ENCODE measurements at places on chromosomes 16 and 17.

GRCh38 chr16:57647136-57647875, 18.9 kb downstream of the ADGRG1 start:
- DNase-seq = no peak

GRCh38 chr16:88628512-88628974, 9.8 kb upstream of the IL17C start:
- DNase-seq = peak; percentile 22

DNA sequence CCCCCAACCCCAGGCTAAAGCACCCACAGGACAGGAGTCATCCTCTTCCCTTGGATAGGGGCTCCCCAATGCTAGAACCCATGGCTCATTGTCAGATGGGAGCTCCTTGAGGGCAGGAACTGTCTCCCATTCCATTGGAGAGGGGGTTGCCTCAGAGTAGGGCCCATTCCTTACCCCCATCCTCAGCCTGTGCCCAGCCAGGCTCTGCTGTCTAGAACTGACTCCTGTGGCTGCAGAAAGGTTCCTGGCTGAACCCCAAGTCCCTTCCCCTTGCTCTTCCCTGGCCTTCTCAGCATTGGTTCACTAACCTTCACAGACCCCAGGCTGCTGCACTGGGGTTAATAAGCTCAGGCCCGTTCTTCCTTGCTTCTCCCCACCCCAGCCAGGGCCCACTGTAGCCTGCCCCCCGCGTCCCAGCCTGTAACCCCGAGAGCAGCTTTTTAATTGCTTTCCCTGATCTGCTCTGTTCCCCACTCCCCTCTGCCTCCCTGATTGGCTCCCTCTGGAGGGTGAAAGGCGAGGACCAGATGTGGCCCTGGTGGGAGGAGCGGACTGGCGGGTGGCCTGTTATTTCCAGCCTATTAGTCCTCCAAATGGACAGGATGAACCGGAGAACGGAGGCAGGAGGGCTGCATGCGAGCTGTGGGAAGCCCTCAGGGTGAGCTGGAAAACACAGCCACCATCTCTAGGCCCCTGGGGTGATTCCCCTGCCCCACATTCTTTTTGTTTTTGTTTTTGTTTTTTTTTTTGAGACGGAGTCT, 6.0 kb upstream of the GFAP start:
- DNase-seq = no peak

DNA sequence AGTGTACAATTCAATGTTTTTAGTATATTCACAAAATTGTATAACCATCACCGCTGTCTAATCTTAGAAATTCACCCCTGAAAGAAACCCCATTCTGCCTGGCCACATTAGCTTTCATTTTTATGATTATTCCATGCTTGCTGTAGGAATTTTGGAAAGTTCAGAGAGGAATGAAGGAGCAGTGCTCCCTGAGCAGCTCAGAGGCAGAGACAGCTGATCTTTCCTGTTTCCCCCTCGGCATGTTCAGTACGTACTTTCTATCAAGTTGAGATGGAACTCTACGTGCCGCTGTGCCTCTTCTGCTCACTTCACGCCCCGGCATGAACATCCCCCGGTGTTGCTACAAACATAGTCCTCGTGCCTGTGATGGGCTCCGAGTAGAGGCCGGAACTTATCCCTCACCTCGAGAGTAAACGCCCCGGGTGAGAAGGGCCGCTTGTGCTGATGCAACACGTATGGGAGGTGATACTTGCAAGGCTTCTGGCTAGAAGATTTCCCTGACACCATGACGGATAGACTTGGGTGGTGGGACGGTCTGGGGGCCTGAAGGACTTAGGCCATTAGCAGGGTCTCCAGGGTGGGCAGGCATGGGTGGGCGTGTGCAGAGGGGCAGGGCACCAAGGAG, 79.2 kb upstream of the CIBAR2 start:
- DNase-seq = no peak

- no peak for DNase-seq
Observed at GRCh38 chr17:63973930-63974593, 1.3 kb upstream of the SCN4A start.

DNA sequence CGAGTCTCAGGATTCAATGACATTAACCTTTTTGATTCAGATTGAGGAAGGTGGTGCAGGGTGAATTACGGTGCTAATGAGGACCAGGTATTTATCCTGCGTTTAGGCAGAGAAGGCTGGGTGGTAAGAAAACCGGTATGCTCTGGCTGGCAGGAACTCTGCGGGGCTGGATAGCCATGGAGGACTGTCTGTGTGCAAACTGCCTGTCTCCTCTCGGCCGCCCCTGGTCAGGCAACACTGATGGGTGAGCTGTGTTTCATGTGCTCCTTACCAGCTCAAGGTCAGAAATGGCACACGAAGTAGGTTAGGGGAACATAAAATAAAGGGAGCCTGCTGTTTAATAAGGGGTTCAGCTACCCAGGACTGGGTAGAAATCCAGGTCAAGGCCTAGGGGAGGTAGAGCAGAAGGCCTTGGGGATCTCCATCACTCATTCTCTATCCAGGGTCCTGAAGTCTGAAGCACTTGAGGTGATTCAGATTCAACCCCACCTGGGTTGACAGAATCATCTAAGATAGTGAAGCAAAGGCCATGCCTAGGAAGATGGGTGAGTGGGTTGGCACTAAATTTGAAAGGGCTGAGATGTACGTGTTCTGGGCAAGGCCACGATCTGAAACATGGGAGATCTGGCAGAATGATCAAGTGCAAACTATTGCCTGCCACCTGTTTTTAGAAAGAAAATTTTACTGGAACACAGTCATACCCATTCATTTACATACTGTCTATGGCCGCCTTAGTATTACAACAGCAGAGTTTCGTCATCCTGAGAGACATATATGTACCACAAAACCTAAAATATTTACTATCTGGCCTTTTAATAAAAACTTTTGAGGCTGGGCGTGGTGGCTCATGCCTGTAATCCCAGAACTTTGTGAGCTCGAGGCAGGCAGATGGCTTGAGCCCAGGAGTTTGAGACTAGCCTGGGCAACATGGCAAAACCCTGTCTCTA, 292.5 kb downstream of the XYLT1 start:
- peak; percentile 71 for DNase-seq

DNA sequence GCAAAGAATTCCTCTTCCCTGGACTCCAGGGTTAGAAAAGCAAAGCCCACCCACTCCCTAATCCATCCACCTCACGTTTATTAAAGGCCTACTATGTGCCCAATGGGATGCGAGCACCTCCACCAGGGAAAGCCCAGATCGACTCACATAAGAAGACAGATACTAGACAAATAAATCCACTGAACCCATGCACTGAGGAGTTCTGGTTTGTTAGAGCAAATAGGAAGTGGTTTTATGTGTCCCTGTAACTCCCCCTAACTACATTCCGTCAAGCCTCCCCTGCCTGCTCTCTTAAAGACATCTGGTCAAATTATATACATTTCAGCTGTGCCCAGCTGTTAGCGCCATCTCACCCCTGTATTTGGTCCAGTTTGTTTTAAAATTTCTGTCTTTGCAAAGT, 218.5 kb upstream of the RPL38 start:
- DNase-seq = no peak

- no peak for DNase-seq
Observed at GRCh38 chr16:1492082-1492922, 858 bp upstream of the TELO2 start.

- no peak for DNase-seq
Observed at GRCh38 chr17:44540246-44541084, 16.8 kb upstream of the FZD2 start.

DNA sequence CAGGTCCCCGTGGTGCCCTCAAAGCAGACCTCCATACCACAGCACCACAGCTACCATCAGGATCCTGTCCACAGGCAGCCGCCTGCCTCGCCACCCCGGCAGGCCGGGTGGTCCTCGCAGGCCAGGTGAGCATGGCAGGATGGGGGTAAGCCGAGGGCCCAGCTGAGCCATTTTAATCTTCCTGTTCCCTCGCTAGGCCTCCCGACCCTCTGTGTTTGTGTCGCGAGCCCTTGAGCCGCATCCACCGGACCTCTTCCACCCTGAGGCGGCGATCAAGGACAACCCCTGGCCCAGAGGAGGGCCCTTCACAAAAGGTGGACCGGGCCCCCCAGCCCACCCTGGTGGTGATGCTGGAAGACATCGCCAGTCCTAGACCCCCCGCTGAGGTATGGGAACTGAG, 2.0 kb downstream of the PRR14 start:
- no peak for DNase-seq

- DNase-seq = no peak
Observed at GRCh38 chr16:4339909-4340308, 11.2 kb downstream of the PAM16 start.

GRCh38 chr17:49497148-49498028, 2.3 kb downstream of the NGFR start:
- peak; percentile 13 for DNase-seq

GRCh38 chr17:80908776-80909175, 82.9 kb upstream of the CHMP6 start:
- DNase-seq = no peak

- no peak for DNase-seq
Observed at GRCh38 chr17:38315497-38315896, 18.5 kb downstream of the MRPL45 start.

Data from inflammatory macrophage treated with lipopolysaccharide for 4 hours (primary cell).